Heart right ventricle (tissue), 16 donors: ENCODE measurements at places on chromosomes 11 and 22. TPM values are rescaled to one million over a fixed set of nuclear protein-coding genes. Genes with fewer than 3 reads are reported as not detected.

- peaks cover 8% of the 10 kb centered on the region for H3K27me3 ChIP-seq
- H3K36me3 ChIP-seq: no peaks in the 10 kb centered on the region
- no peaks in the 10 kb centered on the region for H3K4me1 ChIP-seq
- no peak for DNase-seq
- no peak overlapping the region for H3K27ac ChIP-seq
These were observed 588.9 kb upstream of the CADM1 start for GRCh38 chr11:116093065-116093464.

GRCh38 chr22:42857845-42858481 lies 890 bp upstream of the ARFGAP3 start:
- H3K4me3 ChIP-seq: peak overlapping the region; percentile 79
- H3K27me3 ChIP-seq: no peaks in the 10 kb centered on the region
- peak overlapping the region; percentile 98 for H3K27ac ChIP-seq
- no peak for DNase-seq

TECTA gene
- 1.9 TPM for polyA plus RNA-seq

CNTN5 gene
- polyA plus RNA-seq: not detected

TTC28 gene
- polyA plus RNA-seq: 2.1 TPM
